Hindlimb muscle (tissue), 1 donor: ENCODE measurements at places on chromosomes 1 and 21.

GRCh38 chr1:3507636-3508275 is 53.3 kb downstream of the ARHGEF16 start:
- DNase-seq = no peak

DNA sequence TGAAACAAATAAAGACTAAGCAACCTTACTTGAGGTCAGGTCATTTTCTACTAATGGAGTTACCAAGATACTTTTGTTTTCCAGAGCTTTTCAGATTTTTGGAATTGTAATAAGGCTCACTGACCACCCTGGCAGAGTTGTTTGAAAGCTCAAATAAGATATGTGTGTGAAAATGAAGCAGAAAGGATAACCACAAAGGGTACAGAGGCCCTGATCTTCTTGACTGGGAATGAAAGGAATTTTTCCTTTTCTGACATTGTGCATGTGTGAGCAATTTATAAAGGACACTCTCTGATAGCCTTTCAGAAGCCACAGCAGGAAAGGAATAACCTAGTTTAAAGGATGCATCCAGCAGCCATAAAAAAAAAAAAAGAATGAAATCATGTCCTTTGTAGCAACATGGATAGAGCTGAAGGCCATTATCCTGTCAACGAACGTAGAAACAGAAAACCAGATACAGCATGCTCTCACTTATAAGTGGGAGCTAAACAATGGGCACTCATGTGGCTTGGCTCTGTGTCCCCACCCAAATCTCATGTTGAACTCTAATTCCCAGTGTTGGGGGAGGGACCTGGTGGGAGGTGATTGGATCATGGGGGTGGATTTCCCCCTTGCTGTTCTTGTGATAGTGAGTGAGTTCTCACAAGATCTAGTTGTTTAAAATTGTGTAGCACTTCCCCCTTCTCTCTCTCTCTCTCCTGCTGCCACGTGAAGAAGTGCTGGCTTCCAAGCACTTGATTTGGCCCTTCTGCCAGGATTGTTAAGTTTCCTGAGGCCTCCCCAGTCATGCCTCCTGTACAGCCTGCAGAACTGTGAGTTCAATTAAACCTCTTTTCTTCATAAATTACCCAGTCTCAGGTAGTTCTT is 3.1 kb upstream of the SRP9 start:
- no peak for DNase-seq

GRCh38 chr1:208917723-208918122 is 665.8 kb upstream of the CAMK1G start:
- no peak for DNase-seq

GRCh38 chr1:228181645-228182034 is 16.0 kb downstream of the IBA57 start:
- no peak for DNase-seq

DNA sequence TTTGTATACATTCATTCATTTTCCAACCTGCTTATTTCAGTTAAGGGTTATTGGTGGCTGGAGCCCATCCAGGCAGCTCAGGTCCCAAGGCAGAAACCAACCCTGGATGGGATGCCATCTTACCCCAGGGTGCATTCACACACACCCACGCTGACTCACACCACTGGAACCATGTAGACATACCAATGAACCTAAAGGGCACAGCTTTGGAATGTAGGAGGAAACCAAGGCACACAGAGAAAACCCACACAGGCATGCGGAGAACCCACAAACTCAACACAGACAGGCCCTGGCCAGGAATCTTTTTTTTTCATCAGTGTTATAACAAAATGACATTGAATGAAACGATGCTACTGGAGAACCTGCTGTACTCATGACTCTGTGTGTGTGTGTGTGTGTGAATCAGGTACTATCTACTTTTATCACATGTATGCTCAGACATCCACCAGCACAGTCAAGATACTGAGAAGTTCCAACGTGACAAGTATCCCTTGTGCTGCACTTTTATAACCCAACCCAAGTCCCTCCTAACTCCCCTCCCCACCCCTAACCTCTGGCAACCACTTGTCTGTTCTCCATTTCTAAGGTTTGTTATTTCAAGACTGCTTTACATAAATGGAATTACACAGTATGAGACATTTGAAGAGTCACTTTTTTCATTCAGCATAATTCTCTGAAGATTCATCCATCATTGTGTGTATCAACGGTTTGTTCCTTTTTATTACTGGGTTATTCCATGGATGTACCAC is 286.8 kb upstream of the PLD5 start:
- DNase-seq = no peak

DNA sequence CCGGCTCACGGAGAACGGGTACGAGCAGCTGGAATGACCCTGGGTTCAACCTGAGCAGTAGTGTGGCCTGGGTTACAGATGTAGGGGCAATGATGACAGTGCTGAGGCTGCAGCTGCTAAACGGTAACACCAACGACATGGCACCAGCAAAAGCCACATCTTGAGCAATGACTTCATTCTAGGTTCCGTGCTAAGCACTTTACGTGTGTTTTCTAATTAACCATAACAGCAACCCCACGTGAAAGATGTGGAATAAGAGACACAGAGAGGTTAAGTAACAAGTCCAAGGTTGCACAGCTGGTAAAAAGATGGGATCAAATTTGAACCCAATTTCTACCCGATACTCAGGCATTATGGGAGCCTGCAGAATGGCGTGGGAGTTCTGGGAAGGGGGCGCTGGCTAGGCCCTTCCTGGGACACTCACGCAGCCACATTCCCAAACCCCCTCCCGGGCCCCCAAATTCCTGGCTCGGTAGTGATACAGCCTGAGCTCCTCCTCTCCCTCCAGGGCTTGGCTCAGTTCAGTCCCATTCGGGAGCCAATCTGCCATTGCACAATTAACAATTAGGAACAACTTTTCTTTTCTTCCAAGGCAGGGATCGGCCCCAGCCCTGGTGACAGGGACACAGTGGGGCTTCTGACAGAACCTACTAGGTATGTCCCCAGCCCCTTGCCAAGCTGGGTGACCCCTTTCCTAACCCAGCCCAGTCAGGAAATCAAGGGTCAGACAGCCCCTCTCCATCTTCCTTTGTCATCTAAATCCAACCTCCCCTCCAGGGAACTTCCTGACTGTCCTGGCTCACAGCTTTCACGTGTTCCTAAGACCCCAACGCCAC is 23.8 kb upstream of the ECE1 start:
- no peak for DNase-seq

DNA sequence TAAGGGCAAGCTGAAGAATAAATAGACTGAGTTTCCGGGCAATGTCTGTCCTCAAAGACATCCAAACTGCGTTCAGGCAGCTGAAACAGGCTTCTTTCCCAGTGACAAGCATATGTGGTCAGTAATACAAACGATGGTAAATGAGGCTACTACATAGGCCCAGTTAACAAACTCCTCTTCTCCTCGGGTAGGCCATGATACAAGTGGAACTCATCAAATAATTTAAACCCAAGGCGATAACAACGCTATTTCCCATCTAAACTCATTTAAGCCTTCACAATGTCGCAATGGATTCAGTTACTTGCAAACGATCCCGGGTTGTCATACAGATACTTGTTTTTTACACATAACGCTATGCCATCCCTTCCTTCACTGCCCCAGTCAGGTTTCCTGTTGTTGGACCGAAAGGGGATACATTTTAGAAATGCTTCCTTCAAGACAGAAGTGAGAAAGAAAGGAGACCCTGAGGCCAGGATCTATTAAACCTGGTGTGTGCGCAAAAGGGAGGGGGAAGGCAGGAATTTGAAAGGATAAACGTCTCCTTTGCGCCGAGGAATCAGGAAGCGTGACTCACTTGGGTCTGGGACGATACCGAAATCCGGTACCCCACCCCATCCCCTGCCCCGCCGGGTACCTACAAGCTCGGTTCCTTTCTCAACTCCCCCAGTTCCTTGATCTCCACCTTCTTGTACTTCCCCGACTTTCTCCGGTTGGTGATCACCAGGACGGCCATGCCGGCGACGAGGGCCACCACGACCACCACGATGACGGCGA is 1.3 kb downstream of the TACSTD2 start:
- no peak for DNase-seq

- DNase-seq = peak; percentile 38
Observed at GRCh38 chr1:204828352-204828850, 42.3 kb upstream of the NFASC start.

DNA sequence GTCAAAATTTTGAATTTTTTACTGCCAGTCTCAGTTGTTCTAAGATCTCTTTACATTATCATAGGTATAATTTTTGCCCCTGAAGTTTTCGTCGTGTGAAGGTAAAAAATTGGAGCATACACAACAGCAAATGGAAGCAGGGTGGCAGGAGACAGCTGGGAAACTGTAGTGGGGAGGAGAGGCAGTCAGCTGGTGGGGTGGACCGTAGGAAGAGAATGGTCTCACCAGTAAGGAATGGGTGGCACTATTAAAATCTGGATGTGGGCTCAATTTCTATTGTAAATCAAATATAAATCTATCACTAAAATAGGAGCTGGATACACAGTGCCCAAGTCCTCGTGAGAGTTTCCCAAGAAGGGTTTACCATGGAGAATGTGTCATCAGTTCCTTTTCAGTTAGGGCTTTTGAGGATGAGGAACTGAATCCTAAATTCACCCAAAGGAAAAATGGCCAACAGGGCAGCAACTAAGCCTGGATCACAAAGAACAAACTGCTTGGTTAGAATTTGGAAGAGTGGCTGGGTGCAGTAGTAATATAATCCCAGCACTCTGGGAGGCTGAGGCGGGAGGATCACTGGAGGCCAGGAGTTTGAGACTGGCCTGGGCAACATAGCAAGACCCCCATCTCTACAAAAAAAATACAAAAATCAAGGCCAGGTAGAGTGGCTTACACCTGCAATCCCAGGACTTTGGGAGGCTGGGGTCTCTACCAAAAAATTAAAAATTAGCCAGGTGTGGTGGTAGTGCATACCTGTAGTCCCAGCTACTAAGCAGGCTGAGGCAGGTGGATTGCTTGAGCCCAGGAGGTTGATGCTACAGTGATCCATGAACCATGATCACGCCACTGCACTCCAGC is 10.5 kb upstream of the IRF2BP2 start:
- DNase-seq = no peak

- peak; percentile 55 for DNase-seq
Observed at GRCh38 chr1:149942207-149942606, 5.5 kb upstream of the MTMR11 start.

DNA sequence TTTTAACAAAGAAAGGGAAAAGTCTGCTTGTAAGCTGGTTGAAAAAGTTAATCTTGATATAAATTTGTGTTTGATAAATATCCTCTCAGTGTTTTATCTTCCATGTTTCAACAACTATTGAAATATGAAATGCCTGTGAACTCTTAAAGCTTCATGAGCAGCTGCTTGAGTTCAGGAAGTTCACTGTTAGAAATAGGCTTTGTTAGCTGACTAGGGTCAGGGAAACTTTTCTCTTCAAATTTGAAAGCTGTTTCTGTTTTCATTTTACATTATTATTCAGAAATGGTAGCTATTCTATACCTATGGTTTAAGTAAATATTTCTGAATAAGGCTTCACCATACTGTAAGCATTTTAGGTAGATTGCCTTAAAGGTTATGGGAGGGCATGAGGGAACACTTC is 191.7 kb downstream of the HS2ST1 start:
- no peak for DNase-seq

DNA sequence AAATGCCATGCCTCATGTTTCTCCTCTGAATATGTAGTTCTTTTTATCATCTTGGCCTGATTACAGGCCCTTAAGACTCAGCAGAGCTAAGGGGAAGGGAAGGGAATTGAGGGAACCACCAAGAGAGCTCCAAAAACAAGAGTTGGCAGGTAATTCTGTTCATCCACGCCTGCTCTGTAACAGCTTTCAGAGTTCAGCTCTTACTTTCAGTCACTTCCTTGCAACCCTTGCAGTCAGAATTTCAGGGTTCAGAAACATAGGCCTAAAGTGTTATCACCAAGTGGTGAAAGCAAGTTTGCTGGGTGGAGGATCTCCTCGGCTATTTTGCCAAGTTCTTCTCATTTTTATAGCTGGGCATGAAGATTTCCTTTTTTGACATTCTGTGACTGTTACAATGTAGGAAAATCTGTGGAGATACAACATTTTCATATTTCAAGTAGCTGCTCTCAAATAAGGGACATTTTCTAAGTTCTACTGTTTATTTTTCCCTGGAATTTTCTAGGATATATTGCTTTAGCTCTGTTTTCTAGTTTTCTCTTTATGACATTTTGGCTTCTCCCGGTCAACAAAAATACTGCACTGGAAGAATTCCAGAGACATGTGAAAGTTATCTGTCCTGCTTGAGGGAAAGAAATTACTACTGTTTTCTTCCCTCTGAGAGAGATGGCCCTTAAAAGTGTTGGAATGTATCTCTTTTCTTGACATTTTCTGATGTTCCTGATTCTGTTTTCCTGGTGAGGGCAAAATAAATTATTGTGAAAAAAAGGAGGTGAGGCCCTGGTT is 251.8 kb upstream of the ST6GALNAC5 start:
- peak; percentile 23 for DNase-seq

DNA sequence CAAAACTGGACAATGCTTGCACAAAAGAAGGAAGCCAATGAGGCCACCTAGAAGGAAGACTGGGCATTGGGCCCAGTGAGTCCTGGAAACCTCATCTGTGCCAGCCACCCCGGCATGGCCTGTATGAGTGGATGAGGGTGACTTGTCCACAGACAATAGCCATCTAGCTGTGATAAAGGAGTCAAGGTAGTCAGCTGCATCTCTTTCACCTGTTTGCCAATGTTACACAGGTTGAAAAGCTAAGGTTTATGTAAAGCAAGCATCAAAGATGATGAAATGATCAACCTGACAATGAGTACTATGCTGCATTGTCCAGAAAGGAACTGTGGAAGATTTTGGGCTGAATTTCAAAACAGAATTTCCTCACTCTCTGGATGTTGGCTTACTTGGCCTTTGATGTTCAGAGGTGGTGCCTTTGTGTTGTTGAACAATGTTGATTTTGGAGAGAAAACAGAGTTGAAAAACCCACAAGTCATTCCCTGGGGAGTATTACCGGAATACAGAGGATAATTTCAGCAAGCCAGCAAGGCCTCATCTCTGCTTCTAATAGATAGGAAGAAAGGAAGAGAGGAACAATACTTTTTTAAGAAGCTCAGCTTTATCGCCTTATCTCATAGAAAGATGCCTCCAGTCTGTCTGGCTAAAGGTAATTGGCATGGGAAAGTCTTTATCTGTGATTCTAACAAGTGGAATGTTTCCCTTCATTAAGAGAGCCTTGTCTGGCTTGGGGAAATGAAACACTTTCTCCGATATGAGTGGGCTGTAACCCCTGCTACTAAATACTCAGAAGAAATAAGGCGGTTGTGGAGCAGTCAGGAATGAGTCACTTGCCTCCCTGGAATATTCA is 11.4 kb upstream of the SELE start:
- DNase-seq = no peak

DNA sequence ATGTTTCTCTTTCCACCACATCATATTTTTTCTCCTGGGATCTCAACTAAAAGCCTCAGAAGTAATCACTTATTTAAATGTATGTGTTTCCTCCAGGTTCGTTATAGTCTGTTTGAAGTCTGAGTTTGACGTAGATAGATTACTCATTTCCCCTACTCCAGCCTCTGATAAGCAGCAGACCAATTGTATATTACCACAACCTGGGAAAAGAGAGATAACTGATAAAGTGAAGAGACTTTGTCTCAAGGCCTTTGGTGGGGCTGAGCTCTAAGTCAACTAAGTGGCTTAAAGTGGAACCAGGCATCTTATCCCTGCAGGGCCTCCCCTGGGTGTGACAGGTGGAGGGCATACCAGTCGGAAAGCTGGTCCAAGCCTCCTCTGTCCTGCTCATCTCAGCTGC is 34.9 kb upstream of the CACNA1E start:
- DNase-seq = no peak
